Neural progenitor cell (in vitro differentiated cells): ENCODE measurements at places on chromosomes 11 and 22.

DNA sequence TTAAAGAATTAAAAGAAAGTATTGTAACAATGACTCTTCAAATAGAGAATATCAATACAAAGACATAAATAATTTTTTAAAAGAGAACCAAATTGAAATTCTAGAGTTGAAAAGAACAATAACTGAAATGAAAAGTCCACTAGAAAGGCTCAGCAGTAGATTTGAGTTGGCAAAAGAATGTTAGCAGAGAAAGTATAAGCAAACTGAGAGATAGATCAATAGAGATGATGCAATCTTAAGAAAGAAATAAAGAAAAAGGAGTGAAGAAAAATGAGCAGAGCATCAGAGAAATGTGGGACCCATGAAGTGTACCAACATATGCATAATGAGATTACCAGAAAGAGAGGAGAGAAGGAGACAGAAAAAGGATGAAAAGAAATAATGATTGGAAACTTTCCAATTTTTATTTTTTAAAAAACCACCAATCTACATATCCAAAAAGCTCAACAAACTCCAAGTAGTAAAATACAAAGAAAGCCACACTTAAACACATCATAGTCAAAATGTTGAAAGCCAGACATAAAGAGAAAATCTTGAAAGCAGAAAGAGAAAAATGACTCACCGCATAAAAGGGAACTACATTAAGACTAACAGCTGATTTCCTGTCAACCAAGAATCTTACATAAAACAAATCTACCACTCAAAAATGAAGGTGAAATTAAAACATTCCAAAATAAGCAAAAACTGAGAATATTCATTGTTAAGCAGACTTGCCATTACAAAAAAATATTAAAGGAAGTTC, 20.9 kb downstream of the NCF4 start:
- no peak for DNase-seq

GRCh38 chr11:119896387-119897045, 167.5 kb upstream of the NECTIN1 start:
- DNase-seq: no peak

GRCh38 chr22:24925586-24926427, 20.7 kb downstream of the LHFPL7 start:
- peak; percentile 12 for DNase-seq

- no peak for DNase-seq
Observed at GRCh38 chr11:28837599-28837998, 729.4 kb downstream of the METTL15 start.

DNA sequence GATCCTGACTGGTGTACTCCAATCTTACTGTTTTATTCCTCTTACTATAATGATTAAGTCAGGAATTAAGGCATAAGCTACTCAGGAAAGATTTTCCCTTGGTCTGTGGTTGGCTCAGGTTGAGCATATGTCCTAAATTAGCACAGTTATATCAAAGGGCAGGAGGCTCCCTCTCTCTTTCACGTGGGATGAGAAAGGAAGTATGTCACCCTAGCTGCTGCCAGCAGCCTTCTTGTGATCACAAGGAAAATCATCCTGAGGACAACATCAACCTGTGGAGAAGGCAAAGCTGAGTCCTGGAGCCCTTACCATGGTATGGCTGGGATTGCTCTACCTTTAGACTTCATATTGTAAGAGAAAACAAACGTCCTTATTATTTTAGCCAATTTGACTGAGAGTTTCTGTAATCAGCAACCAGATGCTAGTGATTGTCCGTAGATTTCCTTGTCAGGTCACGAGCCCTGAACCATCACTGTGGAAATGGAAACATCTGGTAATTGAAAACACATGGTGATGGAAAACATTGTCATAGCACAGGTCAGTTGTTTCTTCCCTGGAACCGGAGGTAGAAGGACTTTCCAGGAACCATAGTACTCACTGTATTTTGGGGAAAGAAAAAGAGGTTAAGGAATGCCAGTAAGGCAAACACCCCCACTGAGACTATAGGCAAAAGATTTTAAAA, 40.6 kb upstream of the DEUP1 start:
- DNase-seq: no peak

GRCh38 chr11:46336563-46337180, 10.6 kb upstream of the DGKZ start:
- no peak for DNase-seq

- no peak for DNase-seq
Observed at GRCh38 chr11:83020942-83021779, 50.5 kb downstream of the RAB30 start.

GRCh38 chr11:86673872-86674750, 1.7 kb upstream of the ME3 start:
- no peak for DNase-seq

DNA sequence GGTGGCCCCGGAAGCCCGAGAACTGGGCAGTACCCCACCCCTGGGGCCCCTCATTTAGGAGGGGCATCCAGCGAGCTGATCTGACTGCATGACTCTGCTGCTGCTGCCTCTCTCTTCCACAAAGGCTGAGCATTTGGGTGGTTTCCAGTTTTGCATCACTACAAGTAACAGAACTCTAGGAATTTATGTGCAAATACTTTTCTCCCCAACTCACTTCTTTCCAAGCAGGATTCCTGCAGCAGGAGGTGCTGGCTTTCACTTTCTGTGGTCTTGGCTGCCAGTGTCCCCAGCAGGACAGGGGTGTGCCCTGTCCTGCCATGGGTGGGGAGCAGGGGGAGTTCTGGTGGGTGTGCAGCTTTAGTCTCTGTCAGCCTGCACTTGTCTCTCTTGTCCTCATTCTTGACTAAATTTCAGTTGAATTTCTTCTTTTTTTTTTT, 21.2 kb downstream of the UPB1 start:
- DNase-seq: no peak

GRCh38 chr11:41235668-41236067, 223.8 kb downstream of the LRRC4C start:
- DNase-seq: no peak

GRCh38 chr22:45154383-45154782, 9.3 kb upstream of the NUP50 start:
- DNase-seq: no peak

DNA sequence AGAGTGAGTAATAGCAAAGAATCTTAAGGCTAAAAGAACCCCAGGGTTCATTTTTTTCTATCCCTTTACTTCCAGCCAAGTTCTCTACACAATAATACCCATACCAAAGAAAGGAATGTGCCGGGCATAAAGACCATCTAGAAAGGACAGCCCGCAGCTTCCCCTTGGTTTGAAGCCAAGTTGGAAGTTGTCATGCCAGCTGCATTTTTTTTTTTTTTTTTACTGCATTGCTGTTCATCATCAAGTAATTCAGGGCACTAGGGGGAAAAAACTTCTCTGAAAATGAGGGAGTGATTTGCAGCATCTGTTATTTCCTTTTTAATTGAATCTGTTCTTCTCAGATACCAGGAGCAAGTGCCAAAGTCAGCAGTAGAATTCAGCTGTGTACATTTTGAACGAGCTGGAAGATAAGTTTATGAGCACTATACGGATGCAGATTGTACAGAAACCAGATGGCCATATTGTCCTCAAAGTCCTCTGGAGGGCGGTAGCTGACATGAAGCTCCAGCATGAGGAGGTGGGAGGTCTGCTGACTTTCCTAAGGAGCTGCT, 56.4 kb downstream of the UBASH3B start:
- no peak for DNase-seq

- no peak for DNase-seq
Observed at GRCh38 chr22:28497188-28497587, 182.5 kb downstream of the TTC28 start.

GRCh38 chr11:64665411-64665821, 57.6 kb downstream of the NRXN2 start:
- no peak for DNase-seq

GRCh38 chr11:12285106-12285505, 92.3 kb upstream of the PARVA start:
- DNase-seq: no peak

- DNase-seq: no peak
Observed at GRCh38 chr11:111759778-111760407, 6.3 kb downstream of the PPP2R1B start.

DNA sequence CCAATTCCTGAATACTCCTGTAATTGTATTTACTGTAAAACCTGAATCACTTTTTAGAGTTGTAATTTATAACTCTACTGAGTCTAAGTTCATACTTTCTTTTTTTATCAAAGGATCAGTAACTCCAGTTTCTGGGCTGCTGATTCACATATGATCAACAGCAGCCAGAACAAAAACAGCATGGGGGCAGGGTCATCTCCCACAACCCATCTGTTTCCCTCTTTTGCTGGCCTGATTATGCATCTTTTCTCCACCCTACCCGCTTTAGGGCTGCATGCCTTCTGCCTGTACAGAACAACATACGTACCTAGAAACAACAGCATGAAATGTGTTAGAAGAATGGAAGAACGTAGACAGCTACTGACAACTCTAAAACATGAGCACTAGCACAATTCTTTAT, 76.0 kb downstream of the MRTFA start:
- DNase-seq: no peak

DNA sequence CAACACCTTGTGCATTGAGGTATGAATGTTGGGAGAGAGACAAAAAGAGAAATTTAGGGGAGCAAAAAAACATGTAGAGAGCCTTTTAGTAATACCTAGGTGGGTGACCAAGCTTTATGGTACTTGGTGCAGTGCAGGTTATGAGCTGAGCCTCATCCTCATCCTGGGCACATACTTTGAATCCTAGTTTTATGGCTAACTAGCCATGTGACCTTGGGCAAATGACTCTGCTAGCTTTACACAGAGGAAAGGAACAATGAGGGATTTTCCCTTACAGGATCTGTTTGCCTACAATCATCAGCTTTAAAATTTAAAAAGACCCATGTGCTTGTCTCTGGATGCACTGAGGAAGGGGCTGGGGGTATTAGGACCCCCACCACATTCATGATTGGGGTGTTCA, 187.8 kb upstream of the ISX start:
- no peak for DNase-seq

DNA sequence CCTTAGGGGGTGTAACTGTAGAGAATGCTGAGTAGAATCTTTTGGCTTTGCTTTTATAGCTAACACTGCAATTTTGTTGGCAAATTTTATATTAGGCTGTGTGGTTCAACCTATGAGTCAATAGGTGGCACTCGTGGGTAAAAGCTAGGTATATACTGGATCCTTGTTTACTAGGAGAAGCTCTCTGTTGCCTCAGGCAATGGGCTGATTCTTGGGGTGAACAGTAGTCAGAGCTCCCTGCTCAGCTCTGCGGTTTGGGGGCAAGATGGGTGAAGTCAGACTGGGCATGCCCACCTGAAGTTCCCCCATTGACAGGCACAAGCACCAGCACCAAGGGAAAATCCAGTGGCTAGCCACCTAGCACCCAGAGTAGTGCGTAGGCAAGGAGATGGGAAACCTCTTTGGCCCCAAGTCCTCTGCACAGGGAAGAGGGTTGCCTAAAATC, 238.7 kb downstream of the FAM181B start:
- DNase-seq: peak; percentile 62

- DNase-seq: no peak
Observed at GRCh38 chr11:19055016-19055415, 5.5 kb downstream of the MRGPRX2 start.

DNA sequence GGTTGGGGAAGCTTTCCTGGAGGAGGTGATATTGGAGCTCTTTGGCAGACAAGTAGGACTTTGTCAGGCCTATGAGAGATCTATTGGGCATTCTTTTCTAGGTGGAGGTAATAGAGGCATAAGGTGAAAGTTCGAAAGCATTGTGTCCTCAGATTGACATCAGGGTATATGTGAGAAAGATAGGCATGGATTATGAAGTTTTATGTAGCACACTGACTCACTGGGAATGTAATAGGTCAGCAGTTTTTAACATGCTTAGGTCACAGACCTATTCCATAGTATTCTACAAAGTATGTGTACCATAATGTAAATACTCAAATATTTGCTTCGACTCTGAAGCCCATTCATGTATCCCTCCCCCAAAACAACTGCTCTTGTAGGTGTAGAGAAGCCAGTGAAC, 11.8 kb downstream of the HIKESHI start:
- DNase-seq: no peak

- DNase-seq: no peak
Observed at GRCh38 chr22:35734517-35734827, 16.8 kb downstream of the APOL5 start.
